ENCODE measurements at places on chromosomes 11 and 22. TPM values are rescaled to one million over a fixed set of nuclear protein-coding genes. Genes with fewer than 3 reads are reported as not detected.

Gene XRCC6
- 140 TPM for total RNA-seq

Gene SLC35E4
- total RNA-seq = 2.9 TPM

Gene PLA2G6
- total RNA-seq = 145 TPM

Gene SLC22A8
- not detected for total RNA-seq

Gene SPON1
- 0.09 TPM for total RNA-seq

Gene SMPD1
- 56.1 TPM for total RNA-seq

Gene HEPN1
- not detected for total RNA-seq

Gene USH1C
- not detected for total RNA-seq

Data from natural killer cell (primary cell).